Left kidney (tissue), 8 donors: ENCODE measurements at places on chromosomes 5 and 9. TPM values are rescaled to one million over a fixed set of nuclear protein-coding genes. Genes with fewer than 3 reads are reported as not detected.

Gene SLC46A2
- 0.12 TPM for polyA plus RNA-seq

Gene TAF1L
- polyA plus RNA-seq, result 0.10 TPM

Gene SYK
- polyA plus RNA-seq, result 26.2 TPM

Gene SPATA6L
- polyA plus RNA-seq, result 5.3 TPM

Gene NMUR2
- 0.15 TPM for polyA plus RNA-seq

Gene IL33
- polyA plus RNA-seq, result 7.3 TPM

Gene EIF4E1B
- not detected for polyA plus RNA-seq

Gene CDC23
- polyA plus RNA-seq, result 73.4 TPM

Gene HSPA4
- polyA plus RNA-seq, result 149 TPM

Gene UBLCP1
- polyA plus RNA-seq, result 53.3 TPM

Gene SLCO6A1
- polyA plus RNA-seq, result not detected

Gene PRSS3
- 3.6 TPM for polyA plus RNA-seq

Gene TRIM52
- polyA plus RNA-seq, result 51.0 TPM

DNA sequence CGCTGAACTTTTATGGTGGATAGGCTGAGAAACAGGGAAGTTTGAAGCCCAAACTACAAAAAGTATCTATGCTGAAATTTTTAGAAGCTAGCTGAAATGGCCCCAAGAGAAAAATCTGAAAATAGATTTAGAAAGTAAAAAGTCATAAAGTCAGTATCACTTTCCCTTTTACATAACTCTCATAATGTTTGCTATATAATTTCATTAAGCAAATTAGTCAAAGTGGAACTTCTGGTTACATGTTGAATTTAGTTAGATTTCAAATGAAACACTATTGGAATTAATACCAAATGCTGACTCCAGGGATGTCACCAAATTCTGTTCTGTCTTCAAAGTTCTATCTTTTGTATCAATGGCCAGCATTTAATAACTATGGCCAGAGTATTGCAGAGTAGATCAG lies 126.9 kb downstream of the TTC39B start:
- no peak for DNase-seq

DNA sequence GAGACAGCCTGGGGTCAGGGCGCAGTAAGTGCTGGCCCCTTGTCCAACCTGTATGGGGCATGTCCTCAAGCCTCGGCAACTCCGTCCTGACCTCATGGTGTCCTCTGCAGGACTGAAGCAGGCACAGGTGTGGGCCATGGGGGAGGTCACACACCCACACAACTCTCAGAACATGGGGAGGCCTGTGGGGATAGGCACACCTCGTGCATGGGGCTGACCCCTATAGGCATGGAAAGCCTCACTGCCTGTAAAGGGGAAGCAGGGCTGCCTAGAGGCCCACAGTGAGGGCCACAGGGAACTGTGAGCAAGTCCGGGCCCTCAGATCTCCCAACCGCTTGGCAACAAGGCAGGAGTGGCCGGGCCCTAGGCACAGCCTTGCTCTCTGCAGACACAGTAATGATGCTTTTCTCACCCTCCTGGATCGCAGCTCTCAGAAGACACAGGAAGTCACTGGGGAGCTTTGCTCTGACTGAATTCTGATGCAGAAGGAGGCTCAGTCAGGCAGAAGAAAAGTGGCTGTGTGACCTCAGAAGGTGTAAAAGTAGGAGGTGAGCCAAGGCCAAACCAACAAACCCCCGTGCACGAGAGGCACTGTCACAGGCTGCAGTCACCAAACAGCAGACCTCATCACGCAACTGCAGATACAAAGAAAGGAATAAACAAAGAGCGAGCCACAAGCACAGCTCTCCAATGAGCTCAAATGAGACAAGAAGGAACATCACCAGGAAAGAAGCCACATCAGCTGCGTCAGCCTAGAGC lies 5.4 kb downstream of the IPPK start:
- no peak for DNase-seq

- no peak for DNase-seq
Measured at GRCh38 chr5:125316915-125317535, 570.6 kb upstream of the ZNF608 start.

DNA sequence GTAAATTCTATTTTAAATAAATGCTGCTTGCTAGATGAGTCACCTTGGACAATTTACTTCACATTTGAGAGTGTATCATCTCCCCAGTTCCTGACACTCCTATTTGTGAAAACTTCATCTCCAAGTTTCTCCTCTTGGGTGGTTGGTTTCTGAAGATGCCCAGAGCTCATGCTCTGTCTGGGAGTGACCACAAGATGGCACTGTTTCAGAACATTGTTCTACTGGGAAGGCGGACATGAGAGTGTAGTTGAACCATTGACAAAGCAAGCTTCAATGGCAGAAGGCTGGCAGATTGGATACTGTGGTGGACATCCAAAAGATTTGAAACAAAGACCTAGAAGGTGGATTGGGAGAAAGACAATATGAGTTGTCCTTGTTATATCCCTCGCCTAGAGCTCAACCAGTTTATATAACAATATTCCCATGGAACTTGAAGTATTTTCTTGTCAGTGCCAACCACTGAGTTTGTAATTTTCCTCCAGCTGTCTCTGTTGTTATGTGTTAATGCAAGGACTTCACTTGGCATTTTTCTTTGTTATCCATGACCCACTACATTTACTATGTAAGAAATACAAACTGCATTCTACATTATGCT lies 234.3 kb upstream of the ANKH start:
- DNase-seq, result peak; percentile 44

GRCh38 chr5:134594336-134594735 lies 38.3 kb downstream of the SAR1B start:
- no peak for DNase-seq

DNA sequence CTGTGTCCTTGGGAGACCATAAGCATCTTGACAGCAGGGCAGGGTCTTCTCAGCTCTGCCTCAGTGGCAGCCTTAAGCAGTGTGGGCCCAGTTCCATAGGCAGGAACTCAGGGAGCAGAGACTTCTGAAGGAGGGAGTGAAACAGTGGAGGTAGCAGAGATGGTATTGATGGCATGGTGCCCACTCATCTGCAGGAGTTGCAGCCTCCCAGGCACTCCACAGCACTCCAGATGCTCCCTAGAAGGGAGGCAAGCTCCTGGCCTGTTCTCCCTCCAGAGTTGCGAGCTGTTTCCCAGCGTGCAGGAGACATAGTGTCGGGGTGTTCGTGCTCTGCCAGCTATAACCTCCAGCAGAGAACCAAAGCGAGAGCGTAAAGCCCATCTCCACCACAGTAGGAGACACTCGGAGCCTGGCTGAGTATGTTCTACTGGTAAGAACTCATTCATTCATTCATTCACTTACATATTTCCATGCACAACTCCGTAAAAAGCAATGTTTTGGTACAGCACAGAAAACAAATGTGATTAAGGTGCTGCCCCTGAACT lies 31.4 kb upstream of the UNC5A start:
- no peak for DNase-seq

- no peak for DNase-seq
Measured at GRCh38 chr5:17024686-17025180, 88.6 kb upstream of the MYO10 start.

DNA sequence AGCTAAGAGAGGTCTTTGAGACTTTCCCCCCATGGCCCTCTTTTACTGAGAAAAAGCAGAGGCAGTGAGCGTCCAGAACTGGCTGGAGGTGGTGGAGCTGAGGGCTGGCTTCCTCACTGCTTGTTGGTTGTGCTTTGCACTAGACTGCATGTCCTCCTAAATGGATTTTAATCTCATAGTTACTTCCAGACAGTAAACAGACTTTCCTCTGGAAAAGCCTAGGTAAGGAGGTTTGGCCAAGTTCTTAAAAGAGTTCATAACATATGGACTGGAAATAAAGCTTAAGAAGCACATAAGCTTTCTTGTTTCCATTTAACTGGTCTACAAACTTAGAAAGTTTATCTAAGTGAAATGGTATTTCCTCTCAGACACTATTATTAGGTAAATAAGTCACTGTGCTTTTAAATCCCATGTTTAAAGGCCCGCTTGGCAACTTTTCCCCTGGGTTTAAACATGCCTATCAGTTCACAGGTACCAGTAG lies 2.0 kb downstream of the ASPN start:
- no peak for DNase-seq

GRCh38 chr5:173963182-173963838 lies 25.7 kb upstream of the C5orf47 start:
- no peak for DNase-seq

GRCh38 chr9:113886933-113887332 lies 10.8 kb downstream of the ZNF618 start:
- DNase-seq, result no peak

GRCh38 chr5:88058625-88059024 lies 210.0 kb downstream of the TMEM161B start:
- DNase-seq, result no peak

- no peak for DNase-seq
Measured at GRCh38 chr5:40436535-40437237, 243.0 kb upstream of the PTGER4 start.

- peak; percentile 50 for DNase-seq
Measured at GRCh38 chr9:27473111-27473529, 51.0 kb upstream of the IFNK start.

DNA sequence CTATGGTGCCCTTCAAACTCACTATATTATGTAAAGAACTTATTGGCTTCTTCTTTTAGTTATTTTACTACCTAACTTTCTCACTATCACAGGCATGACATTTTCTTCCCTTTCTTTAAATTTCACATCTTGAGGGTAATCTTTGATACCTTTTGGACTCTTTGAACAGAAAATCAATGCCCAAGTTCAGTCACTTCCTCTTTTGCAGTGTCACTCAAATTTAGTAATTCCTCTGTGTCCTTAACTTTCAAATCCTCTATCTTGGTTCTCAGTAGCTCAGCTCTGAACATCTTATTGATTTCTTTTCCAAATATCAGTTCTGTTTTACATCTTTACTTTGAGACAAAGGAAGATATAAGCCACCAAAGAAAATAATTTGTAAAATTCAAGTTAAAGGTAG lies 25.5 kb downstream of the CNTLN start:
- no peak for DNase-seq

DNA sequence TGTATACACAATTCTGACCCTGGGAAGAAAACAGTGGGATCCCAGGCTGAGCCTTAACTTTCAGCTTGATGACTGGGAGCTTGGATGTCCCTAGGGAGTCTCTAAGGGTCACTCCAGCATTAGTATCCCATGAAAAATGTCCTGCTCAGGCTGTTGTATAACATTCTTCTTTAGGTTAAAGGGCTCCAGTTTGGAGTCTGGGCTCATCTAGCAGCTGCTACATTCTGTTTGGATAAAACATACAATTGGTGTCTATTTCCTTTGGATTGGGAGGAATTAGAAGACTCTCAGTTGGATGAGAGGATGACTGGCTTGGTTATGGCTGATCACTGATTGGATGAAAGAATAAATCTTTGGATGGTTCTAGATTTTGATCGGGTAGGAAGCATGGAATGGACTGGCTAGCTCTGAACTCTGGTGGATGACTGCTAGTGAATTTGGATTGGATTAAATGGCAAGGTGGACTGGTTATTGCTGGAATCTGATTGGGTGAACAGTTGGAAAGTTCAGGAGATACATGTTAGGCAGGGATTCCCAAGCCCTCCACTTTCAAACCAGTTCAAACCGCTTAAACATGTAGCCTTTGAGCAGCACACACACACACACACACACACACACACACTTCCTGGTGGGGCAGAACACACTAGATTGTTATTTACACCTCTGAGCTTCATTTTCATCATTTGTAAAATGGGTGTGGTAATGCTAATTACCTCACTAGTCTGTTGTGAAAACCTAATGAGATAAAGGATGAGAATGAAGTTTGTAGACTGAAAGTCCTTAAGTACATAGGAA lies 7.1 kb upstream of the MYOZ3 start:
- no peak for DNase-seq

GRCh38 chr5:115295777-115296123 lies 704 bp downstream of the CCDC112 start:
- DNase-seq, result no peak

- no peak for DNase-seq
Measured at GRCh38 chr9:76817489-76817888, 53.3 kb downstream of the PCA3 start.

DNA sequence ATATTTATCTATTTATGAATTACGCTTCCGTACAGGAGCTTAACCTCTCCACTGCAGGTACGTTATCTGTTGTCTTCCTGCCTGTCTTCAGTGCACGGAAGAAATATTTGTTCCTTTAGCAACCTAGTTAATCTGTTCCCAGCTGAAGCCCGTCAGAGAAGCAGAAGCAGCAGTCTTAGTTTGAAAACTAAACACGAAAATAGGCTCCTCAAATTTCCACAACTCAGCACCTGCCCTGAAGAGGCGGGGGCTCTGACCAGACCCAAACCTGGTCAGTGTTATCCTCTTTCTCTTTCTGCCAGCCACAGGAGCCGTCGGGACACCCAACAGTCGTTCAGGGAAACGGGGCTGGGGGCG lies 462 bp downstream of the NUDCD2 start:
- peak; percentile 59 for DNase-seq

- no peak for DNase-seq
Measured at GRCh38 chr5:169970911-169971765, 9.2 kb downstream of the INSYN2B start.

DNA sequence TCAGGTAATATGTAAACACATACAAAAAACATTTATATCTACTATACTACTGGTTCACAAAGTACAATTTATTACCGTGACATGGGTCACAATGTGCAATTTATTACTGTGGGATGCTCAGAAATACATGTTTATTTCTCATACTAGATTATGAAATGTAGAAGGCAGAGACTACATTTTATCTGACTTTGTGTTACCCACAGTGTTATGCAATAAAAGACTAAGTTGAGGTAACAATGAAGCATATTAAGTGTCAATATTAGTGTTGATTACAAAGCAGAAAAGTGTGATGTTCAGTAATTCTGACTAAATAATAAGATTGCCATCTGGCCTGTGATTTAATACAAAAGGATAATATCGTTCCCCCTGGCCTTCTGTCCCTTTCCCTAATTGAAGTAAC lies 42.4 kb downstream of the CPLANE1 start:
- no peak for DNase-seq
